8988T (cell line): ENCODE measurements at places on chromosomes 2 and 18.

DNA sequence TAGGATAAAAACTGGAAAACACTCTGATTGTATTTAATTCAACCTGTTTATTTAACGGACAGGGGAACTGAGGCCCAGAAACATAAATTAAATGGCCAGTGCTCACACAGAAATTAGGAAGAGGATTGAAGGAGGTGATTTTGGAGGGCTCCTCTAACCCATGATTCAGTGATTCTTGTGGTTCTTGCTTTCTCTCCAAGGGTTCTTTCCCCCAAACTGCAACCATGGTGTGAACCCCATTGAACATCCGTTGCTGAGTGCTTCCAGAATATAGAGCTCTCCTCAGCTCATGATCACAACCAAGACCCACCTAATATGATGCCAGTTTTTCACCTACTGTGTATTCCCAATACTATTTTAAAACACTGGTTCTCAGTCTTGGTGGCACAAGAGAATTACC is 41.4 kb downstream of the BMP10 start:
- no peak for DNase-seq

- DNase-seq, result no peak
Observed at GRCh38 chr18:41465386-41465785, 489.6 kb upstream of the PIK3C3 start.

DNA sequence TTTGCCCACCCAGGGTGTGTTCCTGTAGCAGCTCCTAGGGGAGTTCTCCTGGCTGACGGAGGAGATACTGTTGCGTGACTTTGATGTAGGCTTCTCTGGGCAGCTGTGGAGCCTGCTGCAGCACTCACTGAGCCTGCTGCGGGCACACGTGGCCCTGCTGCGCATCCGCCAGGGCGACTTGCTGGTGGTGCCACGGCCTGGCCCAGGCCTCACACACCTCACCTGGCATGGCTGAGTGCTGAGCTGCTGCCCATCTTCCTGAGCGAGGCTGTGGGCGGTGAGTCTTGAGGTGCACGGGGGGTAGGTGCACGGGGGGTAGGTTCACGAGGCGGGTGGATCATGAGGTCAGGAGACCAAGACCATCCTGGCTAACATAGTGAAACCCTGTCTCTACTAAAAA is 191.7 kb downstream of the ANKRD36C start:
- DNase-seq, result no peak

DNA sequence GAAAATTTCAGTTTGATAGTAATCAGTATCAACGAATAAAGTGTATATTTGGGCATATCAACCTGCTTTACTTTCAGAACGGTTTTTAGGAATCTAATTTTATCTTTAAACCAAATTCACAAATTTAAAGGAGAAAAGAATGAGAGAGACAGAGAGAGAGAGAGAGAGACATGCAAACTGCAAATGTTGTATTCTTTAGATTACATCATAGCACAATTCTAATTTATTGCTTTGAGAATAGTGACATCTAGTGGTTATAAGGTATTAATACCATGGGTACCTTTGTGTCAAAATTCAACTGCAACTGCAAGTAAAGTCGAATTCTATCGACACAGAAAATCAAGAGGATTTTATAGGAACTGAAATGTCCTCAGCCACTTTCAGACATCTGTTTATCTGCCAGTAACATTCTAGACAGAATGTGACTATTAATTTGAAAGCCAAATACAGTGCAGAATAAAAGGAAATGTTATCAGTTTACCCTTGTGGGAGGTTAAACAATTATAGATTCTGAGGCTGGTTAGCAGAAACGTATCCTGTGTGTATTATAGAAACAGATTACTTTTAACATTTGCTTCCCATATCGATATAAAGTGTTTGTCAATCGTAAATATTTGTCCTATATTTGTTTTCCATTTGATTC is 529.8 kb upstream of the VRK2 start:
- DNase-seq, result no peak

- DNase-seq, result no peak
Observed at GRCh38 chr18:8711736-8712135, 6.4 kb downstream of the MTCL1 start.

- DNase-seq, result no peak
Observed at GRCh38 chr2:173941567-173941966, 23.6 kb downstream of the SP3 start.

DNA sequence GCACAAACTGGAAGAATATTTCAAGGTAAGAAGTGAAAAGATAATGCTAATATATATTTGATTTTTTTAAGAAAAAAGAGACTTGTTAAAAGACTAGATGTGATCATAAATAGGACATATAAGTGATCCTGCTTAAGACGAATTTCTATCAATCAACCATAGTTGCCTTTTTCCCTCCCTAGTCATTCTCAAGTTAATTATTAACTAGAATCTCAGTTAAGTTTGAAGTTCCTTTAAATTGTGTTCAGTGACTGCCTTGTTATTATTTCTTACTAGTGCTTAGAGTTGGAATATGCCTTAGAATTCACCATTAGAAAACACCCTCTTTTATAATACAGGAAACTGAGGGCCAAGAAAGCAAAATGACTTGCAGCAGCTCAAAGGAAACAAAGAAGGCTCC is 141.5 kb upstream of the SP5 start:
- DNase-seq, result no peak

DNA sequence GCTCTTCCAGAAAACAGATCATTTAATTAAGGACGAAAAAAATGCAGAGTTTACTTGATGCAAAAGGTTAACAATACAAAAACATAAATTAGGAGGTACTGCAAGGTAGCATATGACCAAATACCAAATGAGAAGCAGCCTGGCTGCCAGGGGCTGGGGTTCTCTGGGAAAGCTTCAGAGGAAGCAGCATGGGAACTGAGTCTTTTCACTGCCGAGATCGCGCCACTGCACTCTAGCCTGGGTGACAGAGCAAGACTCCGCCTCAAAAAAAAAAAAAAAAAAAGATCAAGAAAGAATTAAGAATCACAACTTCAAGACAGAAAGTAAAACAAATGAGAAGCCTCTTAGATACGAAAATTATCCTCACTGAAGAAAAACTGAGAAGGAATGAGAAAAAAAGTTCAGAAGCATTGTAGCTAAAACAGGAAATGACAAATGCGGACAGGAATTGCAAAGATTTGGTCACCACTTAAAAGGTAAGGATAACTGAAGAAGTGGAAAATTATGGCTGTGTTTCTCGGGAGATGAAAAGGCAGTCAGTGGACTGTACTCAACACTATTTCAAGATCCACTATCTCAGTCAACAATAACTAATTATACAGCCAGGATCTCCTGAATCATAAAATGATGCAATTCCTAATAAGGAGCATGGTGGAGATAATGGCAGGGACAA is 4.3 kb downstream of the SEPTIN10 start:
- no peak for DNase-seq

GRCh38 chr2:234420408-234420807 is 76.5 kb downstream of the ARL4C start:
- DNase-seq, result no peak

DNA sequence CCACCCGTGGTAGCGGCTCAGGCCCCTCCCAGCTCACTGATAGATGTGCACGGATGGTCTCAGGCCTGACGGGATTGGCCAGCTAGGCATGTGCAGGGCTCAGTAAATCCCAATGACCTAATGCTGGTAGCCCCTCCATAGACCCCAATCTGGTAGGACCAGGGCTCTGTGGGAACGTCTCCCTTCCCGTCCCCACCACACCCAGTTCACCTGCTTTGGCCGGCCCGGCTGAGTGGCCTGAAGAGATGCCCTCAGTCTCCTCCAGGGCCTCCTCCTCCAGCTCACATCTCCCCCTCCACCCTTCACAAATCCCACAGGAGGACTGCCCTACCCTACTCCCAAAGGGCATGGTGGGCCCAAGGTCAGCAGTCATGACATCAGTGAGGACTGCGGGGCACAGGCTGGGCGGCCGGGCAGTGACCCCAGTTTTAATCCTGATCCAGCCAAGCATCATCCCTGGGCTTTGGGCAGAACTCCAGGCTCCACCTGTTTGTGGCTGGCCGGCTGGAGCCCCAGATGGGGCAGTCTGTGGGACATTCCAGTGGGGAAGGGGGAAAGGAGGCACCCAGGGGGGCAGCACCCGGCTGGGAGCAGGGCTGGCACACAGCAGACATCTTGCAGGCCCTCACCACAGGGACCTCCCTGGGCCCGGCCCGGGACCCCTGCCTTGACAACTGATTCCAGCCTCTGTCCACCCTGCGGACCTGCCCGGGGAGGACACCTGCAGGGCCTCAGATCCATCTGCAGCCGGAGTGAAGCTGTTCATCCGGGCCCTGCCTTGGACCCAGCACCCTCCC is 2.3 kb downstream of the KIF1A start:
- DNase-seq, result no peak

GRCh38 chr2:68861330-68861729 is 9.9 kb downstream of the BMP10 start:
- no peak for DNase-seq

GRCh38 chr2:54429811-54430551 is 26.1 kb upstream of the SPTBN1 start:
- DNase-seq, result no peak

- DNase-seq, result no peak
Observed at GRCh38 chr2:234204480-234204879, 154.0 kb downstream of the SPP2 start.

- no peak for DNase-seq
Observed at GRCh38 chr2:131037398-131038257, 55.6 kb downstream of the FAM168B start.

DNA sequence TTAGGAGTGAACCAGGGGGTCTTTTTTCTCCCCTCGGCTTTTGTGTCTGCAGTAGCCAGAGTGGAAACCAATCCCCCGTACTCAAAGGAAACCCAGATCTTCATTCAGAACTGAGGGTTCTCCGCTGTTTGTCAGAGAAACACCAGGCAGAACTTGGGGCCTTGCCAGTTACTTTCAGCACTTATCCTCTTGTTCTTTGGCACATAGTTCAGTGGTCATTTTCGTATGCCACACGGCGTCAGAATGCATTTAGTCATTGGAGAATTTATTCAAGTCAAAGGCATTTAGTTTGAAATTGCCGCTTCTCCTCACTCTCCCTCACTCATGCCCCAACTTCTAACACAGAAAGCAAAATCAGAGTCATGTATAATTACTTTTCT is 102.9 kb downstream of the CABLES1 start:
- DNase-seq, result no peak

DNA sequence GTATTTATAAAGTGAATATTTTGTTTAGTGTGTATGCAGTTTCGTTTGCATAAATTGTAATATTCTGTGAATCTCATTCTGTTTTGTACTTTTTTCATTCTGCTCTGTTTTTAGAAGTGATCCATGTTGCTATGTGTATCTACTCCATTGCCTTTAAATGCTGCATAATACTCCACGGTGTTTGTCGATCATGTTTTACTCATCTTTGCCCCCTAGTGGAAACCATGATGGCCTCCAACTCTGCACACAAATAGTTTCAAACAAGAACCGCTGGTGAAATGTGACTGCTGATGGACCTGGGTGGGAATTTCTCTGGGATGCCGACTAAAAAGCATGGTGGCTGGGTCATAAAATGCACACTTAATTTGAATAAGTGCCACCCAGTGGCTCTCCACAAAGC is 32.0 kb upstream of the SKOR2 start:
- DNase-seq, result peak; percentile 25

DNA sequence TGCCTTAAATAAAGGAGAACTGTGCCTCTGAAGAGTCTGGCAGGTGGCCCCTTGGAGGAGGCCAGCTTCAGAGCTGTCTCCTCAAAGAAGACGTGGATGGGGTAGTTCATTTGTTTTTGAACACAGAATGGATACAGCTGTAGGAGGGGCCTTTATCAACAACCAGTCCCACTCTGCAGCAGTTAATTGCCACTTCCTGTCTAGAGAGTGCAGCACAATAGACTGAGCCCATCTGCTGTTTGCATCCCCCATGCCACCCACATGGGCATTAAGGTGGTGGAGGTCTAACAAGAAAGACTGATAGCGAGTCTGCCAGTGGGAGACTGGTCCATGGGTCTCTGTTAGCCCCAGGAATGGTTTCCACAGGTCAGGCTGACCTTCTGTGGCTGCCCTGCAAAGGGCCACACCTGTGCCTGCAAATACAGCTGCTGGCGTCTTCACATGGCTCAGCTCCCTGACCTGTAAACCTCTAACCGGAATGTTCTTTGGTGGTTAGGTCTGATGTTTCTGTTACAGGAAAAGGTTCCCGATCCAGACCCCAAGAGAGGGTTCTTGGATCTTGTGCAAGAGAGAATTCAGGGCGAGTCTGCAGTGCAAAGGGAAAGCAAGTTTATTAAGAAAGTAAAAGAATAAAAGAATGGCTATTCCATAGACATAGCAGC is 153.3 kb upstream of the ITGA6 start:
- no peak for DNase-seq

DNA sequence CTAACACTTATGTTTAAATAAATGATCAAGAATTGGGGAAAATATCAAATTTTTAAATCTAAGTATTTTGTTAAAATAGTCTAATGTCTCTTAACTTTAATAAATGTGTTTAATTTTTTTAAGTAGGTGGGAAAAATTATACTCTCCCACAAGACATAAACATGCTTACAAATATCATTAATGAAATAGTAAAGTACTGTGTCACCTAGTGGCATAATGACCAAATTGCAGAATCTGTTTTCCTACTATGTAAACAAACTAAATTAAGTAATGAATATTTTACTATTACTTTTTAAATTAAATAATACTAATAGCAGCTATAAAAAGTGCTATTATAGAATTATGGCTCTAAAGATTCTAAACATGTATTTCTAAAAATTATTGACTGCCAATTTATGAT is 52.0 kb upstream of the CHAC2 start:
- no peak for DNase-seq

GRCh38 chr2:200762127-200762526 is 49.6 kb upstream of the BZW1 start:
- DNase-seq, result no peak

DNA sequence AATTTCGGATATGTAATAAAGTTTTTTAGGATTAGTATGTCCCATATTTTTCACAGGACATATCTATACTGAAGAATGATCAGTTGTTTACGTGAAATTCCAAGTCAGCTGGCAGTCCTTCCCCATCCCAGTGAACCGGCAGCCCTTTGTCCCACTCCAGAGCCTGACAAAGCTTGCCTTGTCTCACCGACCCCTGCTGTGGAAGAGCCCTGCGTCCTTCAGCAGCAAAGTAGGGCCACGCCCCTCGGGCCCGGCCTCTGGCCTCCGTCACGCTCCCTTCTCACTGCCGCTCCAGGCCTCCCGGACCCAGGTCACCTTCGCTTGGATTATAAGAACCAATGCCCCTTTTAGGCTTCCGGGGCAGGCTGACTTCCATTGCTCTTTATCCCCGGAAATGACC is 89.8 kb upstream of the TGIF1 start:
- DNase-seq, result no peak

- no peak for DNase-seq
Observed at GRCh38 chr2:231169488-231169887, 28.9 kb upstream of the ARMC9 start.

GRCh38 chr2:109211315-109211714 is 82.3 kb downstream of the SH3RF3 start:
- DNase-seq, result no peak

- DNase-seq, result no peak
Observed at GRCh38 chr2:18903750-18904149, 314.4 kb upstream of the NT5C1B start.
